Stimulated activated CD8-positive, alpha-beta memory T cell treated with anti-CD3 and anti-CD28 coated beads, Interleukin-4, amount 100 ng/mL, for 24 hours (primary cell): ENCODE measurements at places on chromosomes 3 and 15.
A peak's percentile ranks its signal among the peaks of the same experiment; 100 is the strongest.

DNA sequence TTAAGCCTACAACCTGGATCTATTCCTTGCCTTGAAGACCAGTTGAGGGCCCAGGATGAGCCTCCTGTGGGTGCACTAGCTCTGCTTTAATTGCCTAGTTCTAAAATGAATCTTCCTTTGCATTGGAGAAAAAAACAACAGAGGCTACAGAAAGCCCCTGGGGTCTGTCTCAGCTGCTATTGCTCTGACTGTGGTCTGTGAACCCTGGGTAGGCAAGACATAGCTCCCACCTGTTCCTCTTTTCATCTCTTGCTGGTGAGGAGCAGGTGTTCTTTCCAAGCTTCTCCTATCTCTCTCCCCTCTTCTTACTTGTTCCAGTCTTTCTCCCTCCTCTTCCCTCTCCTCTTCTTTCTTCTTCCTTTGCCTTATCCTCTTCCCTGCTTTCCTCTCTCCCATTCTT is 28.8 kb downstream of the RBP2 start:
- DNase-seq: no peak

DNA sequence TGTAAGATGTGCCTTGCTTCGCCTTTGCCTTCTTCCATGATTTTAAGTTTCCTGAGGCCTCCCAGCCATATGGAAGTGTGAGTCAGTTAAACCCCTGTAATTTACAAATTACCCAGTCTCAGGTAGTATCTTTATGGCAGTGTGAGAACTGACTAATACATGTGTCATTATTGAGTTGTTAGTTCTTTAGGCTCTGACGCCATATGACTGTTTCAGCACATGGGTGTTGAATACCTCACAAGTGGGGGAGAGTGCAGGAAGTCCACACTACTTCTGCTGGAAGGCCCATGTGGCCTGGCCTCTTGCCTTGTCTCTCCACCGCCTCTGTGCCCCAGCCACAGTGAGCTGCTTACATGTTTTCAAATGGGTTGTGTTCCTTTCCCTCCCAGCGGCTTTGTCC is 28.5 kb downstream of the MFSD1 start:
- no peak for DNase-seq

GRCh38 chr3:45225465-45226205 is 452 bp downstream of the TMEM158 start:
- peak; percentile 18 for DNase-seq

- peak; percentile 15 for DNase-seq
These were observed 400.8 kb upstream of the PROK2 start for GRCh38 chr3:72185549-72186399.

DNA sequence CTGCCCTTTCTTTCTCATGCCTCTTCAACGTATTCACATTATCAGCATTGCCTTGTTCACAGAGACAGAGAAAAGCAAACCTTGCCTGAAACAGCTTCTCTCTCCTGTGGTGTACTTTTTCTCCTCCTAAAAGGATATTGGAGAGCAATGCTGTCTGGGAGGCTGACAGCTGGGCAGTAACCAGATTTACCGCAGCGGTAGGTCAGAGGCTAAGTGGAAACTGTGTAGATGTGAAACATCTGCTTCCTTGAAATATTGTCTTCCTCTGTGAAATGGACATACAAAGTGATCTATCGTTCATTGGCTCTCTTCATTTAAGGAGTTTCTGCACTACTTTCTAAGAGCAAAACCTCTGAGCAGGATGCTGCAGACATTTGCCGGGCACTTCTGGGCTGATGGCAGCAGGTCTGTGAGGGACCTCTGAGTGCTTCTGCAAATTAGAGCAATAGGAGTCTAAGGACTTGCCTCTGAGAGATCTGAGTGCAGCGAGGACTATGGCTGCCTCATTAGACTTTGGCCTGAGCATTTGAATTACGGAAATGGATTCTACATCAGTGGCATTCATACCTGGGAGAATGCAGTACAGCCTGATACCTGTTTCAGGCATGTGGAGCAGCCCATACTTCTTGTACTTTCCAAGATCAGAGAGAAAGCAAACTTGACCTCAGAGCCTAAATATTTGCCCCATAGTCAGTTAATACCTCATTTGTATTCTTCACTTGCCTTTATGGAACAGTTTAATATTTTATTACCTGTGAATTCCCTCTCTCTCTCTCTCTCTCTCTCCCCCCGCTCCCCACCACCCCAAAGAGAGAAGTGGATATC is 260.5 kb upstream of the TPRG1 start:
- no peak for DNase-seq

DNA sequence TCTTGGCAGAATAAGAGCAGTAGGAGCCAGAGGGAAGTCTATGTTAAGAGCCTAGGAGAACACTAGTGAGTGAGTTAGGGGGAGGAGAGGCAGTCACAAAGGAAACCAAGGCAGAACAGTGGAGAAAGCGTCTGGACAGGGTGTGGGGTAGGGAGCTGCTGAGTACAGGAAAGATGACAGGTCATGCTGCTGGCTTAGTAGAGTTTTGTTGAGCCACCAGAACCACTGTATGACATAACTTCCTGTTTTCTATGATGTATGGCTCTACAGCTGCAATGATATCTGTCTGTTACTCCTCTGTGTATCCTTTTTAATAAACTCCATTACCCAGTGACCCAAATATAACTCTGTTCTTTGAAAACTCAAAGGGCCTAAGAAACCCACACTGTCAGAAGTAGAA is 10.6 kb upstream of the STT3B start:
- no peak for DNase-seq

GRCh38 chr3:121152573-121152972 is 244.6 kb downstream of the STXBP5L start:
- DNase-seq: no peak

DNA sequence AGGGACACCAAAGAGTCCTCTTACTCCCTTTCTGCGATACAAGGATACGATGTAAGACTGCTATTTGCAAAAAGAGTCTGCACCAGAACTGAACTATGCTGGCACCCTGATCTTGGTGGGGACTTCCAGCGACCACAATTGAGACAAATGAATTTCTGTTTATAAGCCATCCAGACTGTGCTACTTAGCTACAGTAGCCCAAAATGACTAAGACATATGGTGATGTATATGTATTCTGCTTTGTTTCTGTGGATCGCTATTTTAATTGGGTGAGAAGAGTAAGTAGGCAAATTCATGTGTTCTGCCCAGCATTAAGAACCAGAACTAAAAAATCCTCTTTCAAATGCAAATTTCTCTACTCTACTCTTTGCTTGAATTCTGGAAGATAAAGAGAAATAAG is 720.9 kb downstream of the DIPK2A start:
- DNase-seq: no peak

- DNase-seq: no peak
These were observed 3.2 kb upstream of the ATG7 start for GRCh38 chr3:11269007-11269406.

DNA sequence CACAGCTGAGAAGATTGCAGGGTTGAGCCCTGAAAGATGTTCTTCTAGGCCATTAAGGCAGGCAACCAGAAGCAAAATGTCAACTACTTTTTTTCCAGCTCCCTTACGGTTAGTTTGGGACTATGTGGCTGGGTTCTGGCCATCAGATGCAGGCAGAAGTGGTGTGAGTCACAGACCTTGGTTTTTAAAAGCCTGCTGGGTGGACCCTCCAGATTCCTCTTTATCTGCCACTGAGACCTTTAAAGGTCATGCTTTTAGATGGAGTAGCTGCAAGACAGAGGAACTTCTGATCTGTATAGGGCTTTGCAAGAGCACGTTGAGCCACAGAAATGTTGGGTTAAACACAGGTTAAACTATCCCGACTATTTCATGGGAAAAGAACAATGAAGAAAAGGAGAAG is 102.9 kb downstream of the CHST2 start:
- DNase-seq: no peak

- DNase-seq: no peak
These were observed 542.2 kb downstream of the FOXP1 start for GRCh38 chr3:71041371-71041770.

DNA sequence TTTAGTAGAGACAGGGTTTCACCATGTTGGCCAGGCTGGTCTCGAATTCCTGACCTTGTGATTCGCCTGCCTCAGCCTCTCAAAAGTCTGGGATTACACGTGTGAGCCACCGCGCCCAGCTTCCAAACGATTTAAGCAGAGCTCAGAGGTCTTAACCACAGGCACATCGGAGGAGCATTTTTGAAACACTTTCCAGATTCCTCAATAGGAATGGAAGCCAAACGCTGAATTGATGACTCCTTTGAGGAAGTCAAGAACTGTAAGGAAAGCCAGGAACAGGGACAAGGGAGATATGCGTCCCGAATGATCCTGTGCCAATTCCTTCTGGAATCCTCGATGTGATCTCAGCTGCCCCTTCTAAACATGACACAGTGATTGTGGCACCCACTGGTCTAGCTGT is 40.0 kb downstream of the TRH start:
- DNase-seq: no peak

GRCh38 chr3:23202203-23202920 is 765 bp upstream of the UBE2E2 start:
- DNase-seq: peak; percentile 6

DNA sequence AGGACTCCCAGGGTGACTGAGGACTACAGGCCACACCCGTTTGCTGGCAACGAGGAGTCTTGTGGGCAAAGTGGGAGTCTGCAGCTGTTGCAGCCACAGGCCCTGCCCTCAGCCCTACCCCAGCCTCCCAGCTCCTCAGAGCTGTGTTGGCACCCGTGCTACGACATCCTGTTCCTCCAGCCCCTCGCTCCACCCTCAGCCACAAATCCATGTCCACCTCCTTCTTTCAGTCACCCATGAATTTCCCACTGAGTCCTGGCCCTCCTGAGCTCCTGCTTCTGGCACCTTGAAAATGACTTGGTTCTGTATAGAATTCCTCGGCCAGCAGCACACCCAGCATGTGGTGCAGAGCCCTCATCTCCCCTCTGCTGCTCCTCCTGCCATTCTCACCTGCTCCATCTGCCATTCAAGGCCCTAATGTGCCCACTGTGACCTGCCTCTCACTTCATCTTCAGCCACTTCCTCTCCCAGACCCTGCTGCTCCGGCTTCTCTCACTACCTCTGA is 20.9 kb upstream of the VILL start:
- DNase-seq: no peak

DNA sequence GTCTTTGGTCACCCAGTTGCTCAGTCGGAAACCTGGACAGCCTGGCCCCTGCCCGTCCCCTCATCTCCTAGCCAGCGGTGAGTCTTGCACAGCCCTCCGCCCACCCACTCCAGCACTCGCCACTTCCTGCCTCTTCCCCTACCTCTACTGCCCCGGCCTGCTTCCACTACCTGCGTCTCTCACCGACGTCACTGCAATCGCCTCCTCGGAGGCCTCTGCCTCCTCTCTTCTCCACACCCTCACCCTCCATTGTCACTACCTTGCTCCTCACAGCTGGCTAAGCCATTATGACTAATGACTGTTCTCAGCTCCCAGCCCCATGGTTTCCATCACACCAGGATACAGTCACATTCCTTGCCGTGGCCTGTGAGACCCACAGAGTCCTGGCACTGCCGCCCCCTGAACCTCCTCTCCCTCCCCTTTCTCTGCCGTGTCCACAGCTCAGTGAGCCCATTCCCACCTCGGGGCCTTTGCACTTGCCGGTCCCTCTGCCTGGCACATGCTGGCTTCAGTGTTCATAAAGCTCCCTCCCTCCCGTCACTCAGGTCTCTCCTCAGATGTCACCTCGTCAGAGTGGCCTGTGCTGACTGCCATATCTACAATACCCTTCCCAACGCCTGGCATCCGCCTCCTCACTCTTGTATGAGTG is 104.8 kb downstream of the FBLN2 start:
- no peak for DNase-seq

DNA sequence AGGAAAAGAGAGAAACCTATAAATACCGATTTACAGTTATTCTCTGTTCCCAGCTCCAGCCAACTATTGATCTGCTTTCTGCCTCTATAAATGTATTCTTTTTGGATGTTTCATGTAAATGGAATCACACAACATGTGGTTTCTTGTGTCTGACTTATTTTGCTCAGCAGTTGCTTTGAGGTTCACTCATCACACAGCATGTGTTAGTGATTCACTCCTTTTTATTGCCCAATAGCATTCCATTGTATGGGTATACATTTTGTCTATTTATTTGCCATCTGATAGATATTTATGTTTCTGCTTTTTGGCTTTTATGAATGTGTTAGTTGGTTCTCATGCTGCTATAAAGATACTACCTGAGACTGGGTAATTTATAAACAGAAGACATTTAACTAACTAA is 23.6 kb downstream of the CCR1 start:
- no peak for DNase-seq

GRCh38 chr3:47296562-47297302 is 14.0 kb downstream of the KLHL18 start:
- DNase-seq: no peak

GRCh38 chr3:77380136-77380535 is 340.2 kb downstream of the ROBO2 start:
- DNase-seq: no peak

GRCh38 chr3:32138545-32139104 is 32.2 kb downstream of the GPD1L start:
- DNase-seq: no peak

DNA sequence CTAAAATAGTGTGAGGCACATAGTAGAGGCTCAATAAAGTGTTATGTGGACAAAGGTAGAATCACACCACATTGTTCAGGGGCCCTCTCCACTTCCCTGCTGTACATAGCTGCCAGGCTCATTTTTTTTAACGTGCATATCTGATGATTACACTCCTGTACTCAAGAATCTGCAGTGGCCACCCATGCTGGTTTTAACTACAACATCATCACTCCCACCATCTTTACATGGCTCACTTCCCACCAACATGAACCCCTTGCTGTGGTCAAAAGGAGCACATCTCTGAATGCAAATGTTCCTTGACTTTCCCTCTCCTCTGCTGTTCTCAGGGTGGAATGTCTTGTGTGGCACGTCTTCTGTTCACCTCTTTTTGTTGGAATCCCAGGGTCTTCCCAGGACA is 76.7 kb downstream of the FEM1B start:
- DNase-seq: no peak

DNA sequence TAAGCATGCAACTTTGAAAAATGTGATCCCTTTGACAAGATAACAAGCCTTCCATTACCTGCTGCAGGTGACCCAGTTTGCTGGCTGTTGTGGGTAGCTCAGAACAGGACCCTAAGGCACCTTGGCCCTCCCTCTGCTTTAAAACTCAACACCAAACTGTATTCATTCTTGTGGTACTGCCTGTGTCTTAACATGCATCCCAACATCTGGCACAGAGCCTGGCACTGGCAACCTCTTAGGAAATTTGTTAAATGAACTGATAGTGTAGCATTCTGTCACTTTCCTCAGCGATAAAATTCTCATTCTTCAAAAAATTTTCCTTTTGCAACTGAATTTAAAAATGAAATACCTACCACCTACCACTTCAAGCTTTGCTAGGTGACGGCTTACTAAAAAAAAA is 287.3 kb upstream of the ADAMTS9 start:
- DNase-seq: no peak
